ENCODE measurements at places on chromosomes 6 and 20. TPM values are rescaled to one million over a fixed set of nuclear protein-coding genes. Genes with fewer than 3 reads are reported as not detected.
A peak's percentile ranks its signal among the peaks of the same experiment; 100 is the strongest.

GRCh38 chr6:105988321-105988720, 97.8 kb upstream of the PRDM1 start:
- DNase-seq = peak; percentile 64

DNA sequence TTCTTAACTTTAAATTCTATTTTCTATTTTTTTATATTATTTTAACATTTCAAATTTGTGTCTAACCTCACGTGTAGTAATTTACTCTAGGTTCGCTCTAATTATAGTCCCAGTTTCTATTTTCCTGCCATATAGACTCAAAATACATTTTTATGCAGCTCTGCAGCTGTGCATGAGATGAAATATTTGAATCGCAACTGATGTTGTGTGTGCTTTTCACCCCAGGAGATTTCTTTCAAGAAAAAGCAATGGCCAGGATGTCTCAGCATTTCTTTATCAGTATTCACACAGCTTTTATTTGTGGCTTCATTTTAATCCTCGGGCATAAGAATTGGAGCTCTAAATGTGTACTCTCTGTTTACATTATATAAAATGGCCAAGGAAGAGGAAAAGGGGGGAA, 157.6 kb downstream of the HDGFL1 start:
- no peak for DNase-seq

DNA sequence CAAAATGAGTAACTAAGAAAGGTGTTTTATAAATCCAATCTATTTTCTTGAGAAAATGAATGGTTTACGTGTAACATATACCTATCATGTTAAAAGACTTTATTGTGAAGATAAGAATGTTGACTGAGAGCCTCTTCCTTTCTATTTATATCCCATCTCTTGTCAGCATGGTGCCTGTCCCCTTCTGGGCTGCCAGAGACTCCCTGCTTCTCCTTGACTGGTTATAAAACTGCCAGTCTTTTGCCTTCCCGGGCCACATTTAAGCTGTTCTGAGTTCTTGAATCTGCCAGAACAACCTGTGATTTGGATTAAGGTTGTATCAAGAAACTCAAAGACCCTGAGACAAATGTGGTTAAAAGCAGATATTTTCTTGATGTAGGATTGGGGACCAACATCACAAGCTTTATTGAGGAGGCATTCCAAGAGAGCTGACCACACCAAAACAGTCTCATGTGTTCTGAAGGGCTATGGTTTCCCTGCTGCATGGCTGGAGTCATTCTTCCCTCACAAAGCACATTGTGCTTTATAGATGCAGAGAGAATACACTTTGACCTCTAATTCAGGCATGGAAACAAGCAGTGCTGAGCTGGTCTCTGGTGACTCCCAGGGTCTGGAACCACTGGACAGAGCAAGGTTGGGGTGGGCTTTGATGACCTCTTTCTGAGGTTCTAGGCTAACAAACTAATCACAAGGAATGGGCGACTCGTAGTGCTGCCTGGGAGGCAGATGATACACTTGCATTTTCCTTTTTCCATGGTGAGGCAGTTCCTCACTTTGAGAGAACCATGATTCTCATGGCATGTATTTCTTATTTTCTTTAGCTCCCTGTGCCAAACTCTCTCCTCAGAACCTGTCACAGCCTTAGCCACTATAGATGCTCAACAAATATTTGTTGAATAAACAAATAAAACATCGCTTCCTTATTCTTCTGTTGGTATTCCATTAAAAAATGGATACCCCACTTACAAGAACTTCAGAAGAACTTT, 205.0 kb upstream of the PREP start:
- DNase-seq = peak; percentile 32

- DNase-seq = peak; percentile 89
Measured at GRCh38 chr6:108562503-108562993, 1.8 kb downstream of the FOXO3 start.

GRCh38 chr6:23663652-23664051, 462.4 kb upstream of the NRSN1 start:
- no peak for DNase-seq

GRCh38 chr6:28996844-28997510, 8.1 kb downstream of the ZNF311 start:
- DNase-seq = no peak

- no peak for DNase-seq
Measured at GRCh38 chr6:122558080-122558479, 52.1 kb upstream of the PKIB start.

RHAG gene
- not detected for total RNA-seq

MICA gene
- total RNA-seq = 45.3 TPM

GRCh38 chr6:13113981-13114593, 214.2 kb downstream of the TBC1D7 start:
- no peak for DNase-seq

FAM209A gene
- total RNA-seq = not detected

DNA sequence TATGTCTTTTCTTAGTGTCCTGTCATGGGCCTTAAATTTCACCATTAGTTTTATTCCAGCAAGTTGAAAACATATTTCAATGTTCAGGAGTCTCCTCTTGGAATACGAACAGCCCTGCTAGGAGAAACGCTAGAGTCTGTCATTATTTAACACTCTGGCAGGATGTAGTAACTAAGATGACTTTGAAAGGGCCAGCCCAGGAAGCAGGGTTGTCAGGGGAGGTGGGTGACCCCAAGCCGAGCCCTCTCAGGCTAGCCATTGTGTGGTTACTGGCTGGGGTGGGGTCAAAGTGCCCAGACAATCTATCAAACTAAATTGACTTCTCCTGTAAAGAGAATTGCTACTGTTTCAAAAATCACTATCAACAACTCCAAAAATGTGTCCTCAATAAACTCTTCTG, 67.8 kb downstream of the LY86 start:
- DNase-seq = no peak

DNA sequence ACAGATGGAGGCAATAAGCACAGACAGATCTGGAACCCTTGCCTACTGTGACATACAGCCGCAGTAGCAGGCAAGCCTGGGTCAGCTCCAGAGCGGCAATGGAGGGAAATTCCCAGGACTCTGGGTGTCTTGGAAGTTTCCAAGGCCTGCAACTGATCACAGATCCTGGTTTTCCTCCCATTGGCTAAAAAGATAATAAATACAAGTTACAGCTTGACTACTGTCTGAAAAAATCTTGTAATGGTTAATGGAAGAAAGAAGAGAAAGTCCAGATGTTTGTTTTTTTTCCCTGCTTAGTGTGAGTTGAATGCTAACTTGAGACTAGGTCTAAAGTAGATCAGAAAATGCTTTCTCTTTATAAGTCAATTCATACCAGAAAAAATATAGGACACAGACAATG, 307.6 kb downstream of the ALDH8A1 start:
- DNase-seq = peak; percentile 91

DNA sequence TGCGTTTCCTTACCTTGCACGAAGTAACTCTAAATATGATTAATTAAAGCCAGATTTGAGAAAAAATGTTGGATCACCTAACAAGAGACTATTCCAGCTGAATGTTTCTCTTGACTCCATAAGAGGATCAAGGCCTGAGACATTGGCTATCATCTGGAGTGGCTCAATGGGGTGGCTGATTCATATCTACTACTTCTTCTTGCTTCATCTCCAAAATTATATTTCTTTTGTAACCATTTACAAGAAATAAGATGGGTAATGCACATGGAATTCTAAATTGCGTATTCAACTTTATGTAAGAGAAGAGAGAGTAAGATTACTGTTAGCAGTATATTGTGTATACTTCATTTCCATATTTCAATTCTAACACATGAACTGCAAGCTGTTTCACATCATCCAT, 819.0 kb upstream of the EYS start:
- DNase-seq = no peak

ZNF292 gene
- total RNA-seq = 32.8 TPM

DNA sequence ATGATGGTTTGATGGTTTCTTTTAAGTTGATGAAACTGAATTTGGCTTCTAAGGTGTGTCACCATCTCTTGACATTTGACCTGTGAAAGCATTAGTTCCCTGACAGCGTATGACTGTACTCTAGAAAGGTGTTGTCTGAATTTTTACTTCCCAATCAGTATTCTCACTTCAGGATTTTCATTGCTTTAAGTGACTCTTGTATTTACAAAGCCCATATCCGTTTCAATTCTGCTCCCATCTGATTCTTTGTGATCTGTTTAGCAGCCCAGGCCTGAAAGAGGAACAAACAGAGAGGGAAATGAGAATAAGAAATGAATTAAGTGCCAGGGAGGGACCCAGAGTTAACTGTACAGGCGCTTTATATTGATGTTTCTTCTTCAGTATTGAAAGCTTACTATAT, 73.7 kb downstream of the FARS2 start:
- DNase-seq = no peak

- DNase-seq = no peak
Measured at GRCh38 chr6:20778912-20779311, 244.7 kb downstream of the CDKAL1 start.

GRCh38 chr20:11376420-11376819, 541.3 kb upstream of the BTBD3 start:
- DNase-seq = no peak

GRCh38 chr6:95629551-95629950, 52.2 kb downstream of the MANEA start:
- no peak for DNase-seq

DNA sequence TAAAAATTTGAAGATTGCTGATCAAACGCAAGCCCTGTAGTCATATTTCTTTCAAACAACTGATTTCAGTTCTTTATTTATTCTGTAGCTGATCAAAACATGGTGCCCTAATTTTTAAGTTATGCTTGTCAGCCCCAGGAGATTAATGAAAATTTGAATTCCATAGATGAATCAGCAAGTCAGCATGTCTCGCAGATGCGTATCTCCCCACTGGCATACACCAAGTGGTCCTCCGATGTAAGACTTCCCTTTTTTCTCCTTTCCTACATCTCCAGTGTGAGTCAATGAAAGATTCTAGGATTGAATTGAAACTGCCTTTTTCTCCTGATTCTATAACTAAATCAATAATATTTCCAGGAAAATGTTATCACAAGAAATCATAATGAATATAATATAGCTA, 539.6 kb upstream of the NOX3 start:
- DNase-seq = no peak

ERVFRD-1 gene
- total RNA-seq = not detected

- no peak for DNase-seq
Measured at GRCh38 chr20:47574616-47575364, 73.1 kb downstream of the NCOA3 start.

DNA sequence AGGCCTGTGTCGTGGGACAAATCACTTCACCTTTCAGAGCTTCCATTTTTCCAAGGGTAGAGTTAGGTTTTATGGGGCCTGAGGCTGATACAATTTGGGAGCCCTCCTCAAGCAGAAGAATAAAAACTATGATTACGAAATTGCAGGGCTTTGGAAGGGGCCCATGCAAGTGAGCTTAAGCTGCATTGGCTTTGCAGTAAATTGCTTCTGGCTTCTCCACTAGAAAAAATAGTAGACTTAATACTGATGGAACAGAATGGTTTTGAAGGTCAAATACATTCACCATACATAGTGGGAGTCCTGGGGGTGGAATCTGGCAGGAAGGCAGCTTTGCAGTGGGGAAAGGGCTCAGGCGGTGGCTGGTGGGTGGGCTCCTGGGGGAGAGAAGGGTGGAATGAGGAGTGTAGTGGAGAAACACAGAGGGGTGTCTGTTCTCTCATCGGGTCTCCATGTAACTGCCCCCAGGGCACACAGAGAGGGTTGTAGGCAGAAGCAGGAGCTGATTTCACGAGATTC, 55.9 kb upstream of the RNF24 start:
- peak; percentile 41 for DNase-seq

CLPSL2 gene
- total RNA-seq = not detected

DNA sequence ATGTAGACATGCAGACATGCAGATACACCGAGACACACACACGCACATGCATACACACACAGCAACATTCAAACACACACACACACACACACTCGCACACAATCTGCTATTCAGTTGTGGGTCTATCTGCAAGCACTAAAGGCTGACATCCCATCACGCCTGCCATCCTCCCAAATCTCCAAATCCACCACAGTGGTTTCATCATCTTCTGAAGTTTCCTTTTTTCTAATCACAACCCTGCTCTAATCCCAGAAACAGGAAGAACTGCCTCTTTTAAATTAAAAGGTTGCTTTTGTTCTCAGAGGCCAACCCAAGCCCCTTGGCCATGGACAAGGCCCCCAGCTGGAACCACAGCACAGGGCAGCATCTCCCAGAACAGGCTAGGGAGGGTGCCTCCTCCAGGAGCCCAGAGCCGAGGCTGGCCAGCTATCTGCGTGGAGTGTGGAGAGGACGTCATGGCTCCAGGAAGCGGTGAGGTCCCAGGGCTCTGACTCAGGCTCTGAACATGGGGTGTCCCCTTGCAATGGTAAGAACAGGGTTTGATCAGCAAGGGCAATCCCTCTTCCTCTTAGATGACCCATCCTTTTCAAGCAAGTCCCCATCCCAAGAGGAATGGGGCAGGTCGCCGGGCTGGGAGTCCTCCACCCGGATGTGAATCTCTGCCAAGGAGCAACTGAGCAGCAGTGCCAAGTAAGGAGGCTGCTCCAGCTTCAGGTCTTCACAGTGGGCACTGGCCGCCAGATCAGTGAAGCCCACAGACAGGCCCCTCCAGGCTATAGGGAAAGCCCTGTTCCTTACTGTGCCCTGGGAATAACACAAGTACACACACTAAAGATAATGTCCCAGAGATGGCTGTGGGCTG, 14.7 kb downstream of the FOXF2 start:
- peak; percentile 24 for DNase-seq

GRCh38 chr6:149962461-149963211, 1.1 kb upstream of the ULBP1 start:
- no peak for DNase-seq

QKI gene
- 153 TPM for total RNA-seq

- no peak for DNase-seq
Measured at GRCh38 chr6:51844336-51844735, 243.1 kb downstream of the PKHD1 start.

DNA sequence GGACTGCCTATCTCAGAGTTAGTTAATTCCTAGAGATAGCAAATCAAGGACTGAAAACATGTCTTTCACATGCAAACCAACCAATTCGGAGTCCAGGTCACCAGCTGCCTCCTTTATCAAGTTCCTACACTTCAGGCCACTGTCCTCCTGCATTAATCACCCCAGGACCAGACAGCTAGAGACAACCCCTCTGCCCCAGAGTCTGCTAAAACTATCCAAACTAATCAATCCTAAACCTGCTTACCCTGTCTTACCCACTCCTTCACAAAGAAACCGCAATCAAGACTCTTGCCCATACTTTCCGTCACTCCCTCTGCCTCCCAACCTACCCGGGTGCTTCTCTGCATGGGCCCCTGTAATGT, 207.0 kb downstream of the HIVEP2 start:
- no peak for DNase-seq

- DNase-seq = peak; percentile 77
Measured at GRCh38 chr20:57514273-57514751, 10.6 kb downstream of the CTCFL start.

GRCh38 chr6:156778454-156779205, 1.5 kb downstream of the ARID1B start:
- no peak for DNase-seq

DNA sequence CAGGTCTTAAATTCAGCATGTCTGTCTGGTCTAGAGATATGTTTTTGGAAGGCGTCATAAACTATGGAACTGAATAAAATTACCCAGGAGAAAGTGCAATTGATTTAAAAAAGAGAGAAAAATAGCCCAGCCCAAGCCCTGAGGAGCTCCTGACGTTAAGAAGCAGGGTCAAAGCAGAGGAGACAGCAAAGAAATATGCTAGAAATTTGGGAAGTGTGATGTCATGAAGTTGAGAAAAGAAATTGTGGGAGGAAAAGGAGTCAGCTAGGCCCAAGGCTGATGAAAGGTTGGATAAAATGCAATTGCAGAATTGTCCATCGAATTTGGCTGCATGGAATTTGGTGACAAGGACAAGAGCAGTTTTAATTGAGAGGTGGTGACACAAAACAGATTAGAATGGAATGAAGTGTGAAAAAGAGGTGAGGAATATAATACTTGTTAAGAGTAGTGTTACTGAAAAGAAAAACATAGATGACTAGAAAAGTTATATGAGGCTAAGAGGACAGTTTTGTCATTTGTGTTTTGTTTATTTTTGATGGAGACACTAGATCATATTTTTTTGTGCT, 381.6 kb downstream of the LAMA2 start:
- no peak for DNase-seq

All from fibroblast of villous mesenchyme (primary cell).